Retina (tissue), 1 donor: ENCODE measurements at places on chromosomes 11 and 22.

GRCh38 chr11:108635106-108635505, 29.8 kb upstream of the DDX10 start:
- DNase-seq = no peak

DNA sequence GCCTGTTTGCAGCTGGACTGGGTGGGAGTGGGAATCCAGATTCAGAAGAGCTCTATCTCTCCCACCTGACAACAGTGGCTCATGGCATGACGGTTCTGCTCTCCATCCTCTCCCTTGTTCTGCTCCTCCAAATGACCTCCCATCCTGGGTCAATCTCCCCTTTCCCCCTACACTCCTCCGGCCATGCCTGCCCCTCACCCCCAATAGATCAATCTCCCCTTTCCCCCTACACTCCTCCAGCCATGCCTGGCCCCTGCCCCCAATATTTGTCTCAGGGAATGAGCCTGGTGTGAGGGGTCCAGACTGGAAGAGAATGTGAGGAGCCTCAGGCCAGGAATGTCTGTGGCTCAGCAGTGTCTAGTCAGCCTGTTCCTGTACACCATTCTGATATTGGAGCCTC, 30.9 kb upstream of the RIC3 start:
- DNase-seq = no peak

- DNase-seq = no peak
Measured at GRCh38 chr11:95486979-95487378, 256.0 kb upstream of the SESN3 start.

DNA sequence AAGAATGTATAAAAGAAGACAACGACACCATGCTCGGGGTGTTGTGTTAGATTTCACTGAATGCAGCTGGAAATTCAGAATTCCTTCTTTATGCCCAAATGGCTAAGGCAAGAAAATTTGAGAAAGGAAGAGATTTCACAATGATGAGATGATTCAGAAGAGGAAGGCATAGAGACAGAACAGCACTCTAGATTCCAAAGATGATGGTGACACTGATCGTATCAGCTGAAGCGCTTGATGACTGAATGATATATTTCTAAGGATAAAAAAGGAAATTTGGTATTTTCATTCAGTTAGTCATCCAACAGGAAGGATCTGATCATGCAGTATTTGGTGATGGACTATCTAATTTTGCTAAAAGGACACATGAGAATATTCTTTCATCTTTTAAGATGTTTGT, 189.2 kb downstream of the EFCAB6 start:
- DNase-seq = no peak

- peak; percentile 6 for DNase-seq
Measured at GRCh38 chr22:19822301-19823117, 32.2 kb downstream of the GNB1L start.

GRCh38 chr22:46592390-46592872, 27.8 kb upstream of the GRAMD4 start:
- no peak for DNase-seq

DNA sequence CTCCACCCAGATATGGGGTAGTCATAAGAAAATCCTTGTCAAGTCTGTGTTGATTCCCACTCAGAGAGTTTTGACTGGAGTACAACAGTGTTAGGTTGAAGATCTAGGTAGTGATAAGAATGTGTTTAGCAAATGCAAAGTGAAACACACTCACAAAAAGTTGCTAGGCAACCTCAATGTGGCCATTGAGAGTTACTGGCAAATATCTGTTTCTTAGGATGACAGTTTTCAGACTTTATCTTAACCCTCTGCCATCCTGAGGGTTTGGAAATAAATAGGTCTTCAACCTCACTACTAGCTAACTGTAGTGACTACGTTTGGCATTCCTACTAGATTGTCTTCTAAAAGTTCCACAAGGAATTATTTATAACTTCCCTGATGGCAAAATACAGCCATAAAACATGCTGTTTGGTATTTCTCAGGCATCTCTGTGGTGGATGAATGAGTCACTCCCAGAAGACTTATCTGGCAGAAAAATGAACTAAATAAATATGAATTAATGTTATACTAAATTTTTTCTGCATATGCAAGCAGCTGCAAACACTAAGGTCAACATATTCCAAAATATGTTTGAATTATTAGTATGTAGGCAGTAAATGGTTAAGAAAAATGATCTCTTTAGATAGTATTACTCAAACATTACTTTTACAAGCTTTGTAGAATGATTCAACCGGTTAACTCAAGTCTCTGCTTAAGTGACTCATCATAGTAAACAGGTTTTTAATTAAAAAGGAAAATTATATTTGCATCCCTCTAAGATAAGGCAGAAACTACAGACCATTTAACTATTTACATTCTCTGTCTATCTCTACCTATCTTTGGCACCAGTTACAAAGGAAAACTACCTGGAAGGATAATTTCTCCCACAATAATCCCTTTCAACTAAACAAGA, 17.1 kb upstream of the SYTL2 start:
- DNase-seq = no peak

- DNase-seq = no peak
Measured at GRCh38 chr11:3146612-3147256, 18.4 kb downstream of the OSBPL5 start.

DNA sequence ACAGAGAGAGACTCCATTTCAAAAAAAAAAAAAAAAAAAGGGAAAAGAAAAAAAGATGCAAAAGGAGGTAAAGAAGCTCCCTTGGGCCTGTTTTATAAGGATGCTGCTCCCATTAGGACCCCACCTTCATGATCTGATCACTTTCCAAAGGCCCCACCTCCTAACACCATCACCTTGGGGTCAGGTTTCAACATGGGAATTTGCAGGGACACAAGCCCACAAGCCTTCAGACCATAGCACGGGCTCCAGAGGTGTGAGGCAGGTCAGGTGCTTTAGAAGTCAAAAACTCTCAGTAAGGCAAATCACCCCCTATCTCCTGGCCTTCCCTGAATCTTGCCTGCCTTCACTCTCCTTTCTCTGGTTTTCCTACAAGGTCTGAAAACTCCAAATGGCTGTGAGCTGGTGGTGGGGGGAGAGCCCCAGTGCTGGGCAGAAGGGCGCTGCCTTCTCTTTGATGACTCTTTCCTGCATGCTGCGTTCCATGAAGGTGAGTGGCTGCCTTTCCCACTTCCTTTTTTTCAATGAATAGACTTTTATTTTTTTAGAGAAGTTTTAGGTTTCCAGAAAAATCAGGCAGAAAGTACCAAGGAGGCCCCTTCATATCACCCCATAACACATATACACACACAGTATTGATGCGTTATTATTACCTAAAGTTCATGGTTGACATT, 13.2 kb downstream of the ASPHD2 start:
- no peak for DNase-seq

DNA sequence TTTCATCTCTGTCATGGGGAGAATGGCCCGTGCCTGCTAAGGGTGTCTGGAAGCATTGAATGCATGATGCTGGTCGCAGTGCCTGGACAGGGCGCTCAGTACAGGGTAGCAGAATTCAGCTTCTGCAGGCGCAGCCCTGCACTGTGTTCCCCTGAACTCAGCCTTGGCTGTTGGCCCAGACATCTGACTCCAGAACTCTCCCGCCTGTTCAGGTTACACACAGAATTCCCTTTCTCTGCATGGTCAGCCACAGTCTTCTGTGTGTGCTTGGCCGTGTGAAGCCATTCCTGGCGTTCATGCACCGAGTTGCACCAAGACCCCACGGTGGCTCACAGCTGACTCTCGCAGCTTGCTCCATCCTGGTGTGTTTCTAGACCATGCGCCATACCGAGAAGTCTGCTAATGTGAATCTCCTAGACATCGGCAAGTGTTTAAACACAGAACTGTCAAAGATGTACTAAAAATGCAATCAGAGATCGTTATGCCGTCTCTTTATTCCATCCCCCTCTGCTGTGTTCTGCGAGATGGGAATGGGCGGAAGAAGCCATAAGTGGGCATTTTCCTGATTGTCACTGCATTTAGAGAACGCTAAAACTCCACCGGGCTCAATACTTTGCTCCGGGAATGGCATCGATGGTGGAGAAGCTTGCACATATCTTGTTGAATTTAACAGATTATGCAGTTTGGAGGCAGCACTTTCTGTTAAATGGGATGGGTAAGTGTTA, 55.6 kb downstream of the MPPED1 start:
- no peak for DNase-seq

GRCh38 chr11:45313171-45313865, 27.2 kb upstream of the SYT13 start:
- DNase-seq = no peak

DNA sequence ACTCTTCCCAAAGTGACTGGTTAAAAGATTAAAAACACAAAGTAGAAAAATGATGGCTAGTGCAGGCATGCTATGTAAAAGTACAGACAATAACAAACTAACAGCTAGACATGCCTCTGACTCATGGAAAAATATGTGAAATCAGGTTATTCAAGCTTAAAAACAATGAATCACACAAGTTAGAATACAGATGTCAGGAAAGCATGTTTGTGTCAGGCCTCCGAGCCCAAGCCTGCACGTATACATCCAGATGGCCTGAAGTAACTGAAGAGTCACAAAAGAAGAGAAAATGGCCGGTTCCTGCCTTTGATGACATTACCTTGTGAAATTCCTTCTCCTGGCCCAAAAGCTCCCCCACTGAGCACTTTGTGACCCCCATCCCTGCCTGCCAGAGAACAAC, 110.1 kb downstream of the NOX4 start:
- DNase-seq = no peak

DNA sequence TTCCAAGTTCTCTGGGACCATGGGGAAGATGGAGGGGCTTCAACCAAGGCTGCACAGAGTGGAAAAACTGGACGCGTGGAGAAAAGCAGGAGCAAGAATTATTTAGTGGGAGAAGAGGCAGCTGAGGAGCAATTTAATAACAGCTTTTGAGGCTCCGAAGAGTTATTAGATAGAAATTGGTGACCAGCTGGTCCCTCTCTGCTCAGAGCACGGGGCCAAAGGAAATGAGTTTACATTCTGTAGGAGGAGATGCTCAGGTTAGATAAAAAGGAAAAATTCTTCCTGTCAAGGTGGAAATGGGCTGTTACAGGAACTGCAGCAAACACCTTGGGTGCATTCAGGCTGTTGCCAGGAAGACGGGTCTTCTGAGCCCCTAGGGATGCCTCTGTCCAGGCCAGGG, 47.0 kb upstream of the GALNT18 start:
- DNase-seq = no peak

DNA sequence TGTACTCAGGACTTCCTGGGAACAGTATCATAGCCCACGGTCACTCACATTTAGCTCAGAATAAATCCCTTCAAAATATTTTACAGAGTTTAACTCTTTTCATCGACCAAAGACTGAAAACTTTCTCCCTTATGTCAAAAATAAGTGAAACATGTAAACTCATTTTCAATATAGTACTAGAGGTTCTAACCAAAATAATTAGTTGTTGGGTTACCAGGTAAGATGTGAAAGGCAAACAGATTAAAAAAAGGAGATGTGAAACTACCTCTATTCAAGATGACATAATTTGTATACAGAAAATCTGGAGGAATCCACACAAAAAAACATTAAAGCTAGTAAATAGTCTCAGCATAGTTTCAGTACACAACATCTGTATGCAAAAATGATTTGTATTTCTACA, 20.3 kb downstream of the XKR3 start:
- DNase-seq = no peak

DNA sequence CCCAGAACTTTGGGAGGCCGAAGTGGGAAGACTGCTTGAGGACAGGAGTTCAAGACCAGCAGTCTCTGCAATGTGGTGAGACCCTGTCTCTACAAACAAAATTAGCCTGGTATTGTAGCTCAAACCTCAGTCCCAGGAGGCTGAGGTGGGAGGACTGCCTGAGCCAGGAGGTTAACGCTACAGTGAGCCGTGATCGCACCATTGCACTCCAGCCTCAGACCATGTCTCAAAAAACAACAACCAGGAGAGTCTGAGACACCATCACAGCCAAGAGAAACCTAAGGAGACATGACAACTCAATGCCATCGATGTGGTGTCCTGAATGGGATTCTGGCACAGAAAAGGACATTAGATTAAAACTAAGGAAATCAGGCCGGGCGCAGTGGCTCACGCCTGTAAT, 28.3 kb upstream of the KDM2A start:
- DNase-seq = no peak

DNA sequence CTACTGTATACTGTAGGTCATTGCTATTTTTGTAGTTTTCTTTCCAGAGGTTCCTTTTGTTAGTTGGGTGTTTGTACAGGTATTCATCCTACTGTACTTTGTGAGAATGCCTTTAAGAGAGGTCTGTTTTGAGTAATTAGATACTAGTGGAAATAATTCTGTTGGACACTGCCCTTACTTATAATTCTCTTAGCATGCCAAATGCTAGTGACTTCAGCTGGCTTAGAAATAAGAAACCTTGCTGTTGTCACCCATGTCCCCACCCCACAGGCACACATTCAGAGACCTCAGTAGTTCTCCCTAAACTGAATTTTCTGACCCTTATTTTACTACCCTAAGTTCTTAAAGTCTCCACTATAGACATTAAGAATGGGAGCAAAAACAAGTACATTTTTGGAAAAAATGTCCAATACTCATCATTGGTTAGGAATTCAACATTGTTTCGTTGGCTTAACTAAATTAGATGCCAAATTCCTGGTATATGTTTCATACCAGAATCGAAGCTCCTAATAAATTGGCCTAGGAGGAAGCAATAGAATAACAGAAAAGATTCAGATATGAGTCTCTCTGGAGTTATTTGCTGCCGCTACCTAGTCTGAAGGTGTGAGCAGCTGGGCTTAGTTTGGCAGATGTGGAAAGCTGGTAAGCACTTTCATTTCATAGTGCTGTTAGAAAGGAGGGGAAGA, 28.4 kb downstream of the ZNF143 start:
- no peak for DNase-seq

DNA sequence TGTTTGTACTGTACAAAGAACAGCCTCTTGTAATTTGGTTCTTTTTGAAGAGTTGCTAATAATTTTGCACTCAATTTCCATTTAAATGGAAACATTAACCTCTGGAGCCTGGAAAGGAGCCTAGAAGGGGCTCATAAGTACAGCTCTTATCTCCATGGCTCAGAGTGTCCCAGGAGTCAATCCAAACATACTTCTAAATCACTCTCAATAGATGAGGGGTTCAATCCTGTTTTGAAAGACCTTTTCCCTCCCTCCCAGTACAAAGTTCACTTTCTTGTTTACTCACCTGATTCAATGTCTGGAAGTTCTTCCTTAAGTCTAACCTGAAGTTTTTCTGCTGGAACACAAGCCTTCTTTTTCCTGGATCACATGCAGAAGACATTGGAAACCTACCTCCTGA, 273.0 kb upstream of the PLET1 start:
- no peak for DNase-seq

DNA sequence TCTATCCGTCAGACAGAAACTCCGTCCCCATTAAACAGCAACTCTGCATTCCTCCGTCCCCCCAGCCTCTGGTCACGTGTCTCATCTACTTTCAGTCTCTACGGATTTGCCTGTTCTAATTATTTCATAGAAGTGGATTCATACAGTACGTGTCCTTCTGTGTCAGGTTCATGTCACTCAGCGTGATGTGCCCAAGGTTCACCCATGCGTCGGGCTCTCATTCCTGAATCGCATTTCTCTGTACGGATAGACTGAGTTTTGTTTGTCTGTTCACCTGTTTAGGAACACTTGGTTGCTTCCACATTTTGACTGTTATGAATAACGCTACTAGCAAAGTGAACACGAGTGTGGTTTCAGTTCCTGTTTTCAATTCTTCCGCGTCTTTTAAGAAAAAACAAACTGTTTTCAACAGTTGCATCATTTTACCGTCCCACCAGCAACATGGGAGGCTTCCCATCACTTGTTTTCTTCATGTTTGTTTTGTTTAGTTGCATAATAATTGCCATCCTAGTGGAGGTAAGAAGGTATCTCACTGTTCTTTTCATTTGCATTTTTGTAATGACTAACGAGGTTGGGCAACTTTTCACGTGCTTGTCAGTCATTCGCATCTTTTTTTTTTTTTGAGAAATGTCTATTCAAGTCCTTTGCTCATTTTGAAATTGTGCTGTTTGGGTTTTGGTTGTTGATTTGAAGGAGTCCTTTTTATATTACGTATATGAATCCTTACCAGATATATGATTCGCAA, 8.9 kb upstream of the NLRP6 start:
- no peak for DNase-seq
